ENCODE measurements at places on chromosomes 2 and 18.

DNA sequence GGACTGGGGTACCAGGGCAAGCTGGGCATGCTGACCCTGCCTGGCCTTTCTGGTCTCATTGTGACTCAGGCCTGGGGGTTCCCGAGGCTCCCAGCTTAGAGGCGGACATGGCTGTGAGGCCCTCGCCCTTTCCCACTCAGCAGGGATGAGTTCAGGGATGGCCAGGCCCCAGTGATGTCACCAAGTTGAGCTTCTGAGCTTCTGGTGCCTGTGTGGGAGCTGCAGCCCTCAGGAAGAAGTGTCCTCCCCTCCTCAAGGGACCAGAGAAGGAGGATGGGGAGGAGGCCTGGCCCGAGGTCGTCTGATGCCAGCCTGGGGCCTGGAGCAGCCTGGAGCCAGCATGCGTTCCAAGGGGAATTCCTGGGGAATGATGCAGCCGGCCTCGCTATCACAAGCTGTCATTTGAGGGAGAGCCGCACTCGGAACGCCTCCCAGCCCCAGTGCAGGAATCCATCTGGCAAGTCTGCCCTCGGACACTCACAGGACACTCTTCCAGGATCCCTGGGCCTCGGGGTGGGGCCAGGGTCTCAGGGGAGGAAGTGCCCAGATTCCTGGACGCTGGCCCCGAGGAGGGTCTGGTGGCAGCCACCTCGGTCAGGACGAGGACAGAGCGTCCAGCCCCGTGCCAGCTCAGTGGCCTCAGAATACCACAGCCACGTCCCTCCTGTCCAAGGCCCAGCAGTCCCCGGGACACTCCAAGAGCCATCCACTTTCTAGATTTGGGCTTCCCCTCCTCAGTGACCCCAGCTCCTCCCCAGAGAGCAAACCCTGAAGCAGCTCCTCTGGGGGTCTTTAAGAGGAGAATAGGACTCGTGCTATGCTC, 61.2 kb upstream of the GPC1 start:
- DNase-seq, result no peak

DNA sequence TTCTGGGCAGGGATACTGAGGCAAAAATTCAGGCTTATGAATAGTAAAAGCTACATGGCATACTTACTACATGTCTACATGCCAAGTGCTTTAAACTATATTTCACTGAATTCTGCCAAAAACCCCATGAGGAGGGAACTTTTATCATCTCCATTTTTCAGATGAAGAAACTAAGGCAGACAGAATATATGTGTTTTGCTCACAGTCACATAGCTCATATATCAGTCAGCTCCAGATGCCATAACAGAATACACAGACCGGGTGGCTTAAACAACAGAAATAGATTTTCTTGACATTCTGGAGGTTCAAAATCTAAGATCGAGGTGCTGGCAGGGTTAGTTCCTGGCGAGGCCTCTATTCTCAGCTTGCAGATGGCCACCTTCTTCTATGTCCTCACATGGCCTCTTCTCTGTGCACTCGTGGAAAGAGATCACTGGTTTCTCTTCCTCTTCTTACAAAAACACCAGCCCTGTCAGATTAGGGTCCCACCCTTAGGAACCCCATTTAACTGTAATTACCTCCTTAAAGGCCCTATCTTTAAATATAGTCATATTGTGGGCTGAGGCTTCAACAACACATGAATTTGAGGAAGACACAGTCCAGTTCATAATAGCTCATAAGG, 27.1 kb upstream of the CREB1 start:
- DNase-seq, result no peak

- no peak for DNase-seq
These were observed 1.6 kb upstream of the CSRNP3 start for GRCh38 chr2:165467921-165468320.

GRCh38 chr2:209629597-209629996, 142.0 kb upstream of the UNC80 start:
- no peak for DNase-seq

DNA sequence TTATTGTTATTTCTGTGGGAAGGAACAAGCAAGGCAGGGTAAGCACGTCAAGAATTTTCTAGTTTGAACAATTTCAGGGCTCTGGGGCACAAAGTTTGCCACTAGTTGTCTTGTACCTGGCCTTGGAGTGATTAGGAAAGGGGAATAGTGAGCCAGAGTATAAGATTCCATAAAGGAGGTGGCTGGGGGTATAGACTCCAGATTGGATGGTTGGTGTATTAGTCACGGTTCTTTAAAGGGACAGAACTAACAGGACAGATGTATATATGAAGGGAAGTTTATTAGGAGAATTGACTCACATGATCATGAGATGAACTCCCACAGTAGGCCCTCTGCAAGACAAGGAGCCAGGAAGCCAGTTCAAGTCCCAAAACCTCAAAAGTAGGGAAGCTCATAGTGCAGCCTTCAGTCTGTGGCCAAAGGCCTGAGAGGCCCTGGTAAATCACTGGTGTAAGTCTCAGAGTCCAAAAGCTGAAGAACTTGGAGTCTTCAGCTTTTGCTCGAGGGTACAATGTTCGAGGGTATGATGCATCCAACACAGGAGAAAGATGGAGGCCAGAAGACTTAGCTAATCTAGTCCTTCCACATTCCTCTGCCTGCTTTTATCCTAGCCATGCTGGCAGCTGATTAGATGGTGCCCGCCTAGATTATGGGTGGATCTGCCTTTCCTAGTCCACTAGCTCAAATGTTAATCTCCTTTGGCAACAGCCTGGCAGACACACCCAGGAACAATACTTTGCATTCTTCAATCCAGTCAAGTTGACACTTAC, 31.5 kb upstream of the PTPRM start:
- no peak for DNase-seq

All from GDM1 (cell line).